ENCODE measurements at places on chromosomes 3 and 15.
A peak's percentile ranks its signal among the peaks of the same experiment; 100 is the strongest.

DNA sequence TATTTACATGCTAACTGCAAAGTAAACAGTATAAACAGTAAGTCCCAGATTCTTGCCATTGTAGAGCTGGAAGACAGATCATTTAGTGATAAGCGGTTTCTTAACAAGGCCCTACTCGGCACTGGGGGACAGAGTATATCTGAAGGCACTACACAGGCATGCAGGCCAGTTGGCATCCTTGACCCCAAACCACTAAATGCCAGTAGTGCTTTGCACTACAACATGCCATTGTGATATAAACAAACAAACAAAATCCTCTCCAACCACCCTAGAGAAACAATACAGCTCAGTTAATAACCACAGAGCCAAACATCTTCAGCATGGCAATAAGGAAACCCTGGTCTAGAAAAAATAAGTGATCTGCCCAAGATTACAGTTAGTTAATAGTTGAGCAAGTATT lies 5.3 kb downstream of the AQR start:
- DNase-seq, result no peak

GRCh38 chr15:98648654-98649471 lies 524 bp downstream of the IGF1R start:
- DNase-seq, result peak; percentile 58

GRCh38 chr3:29324180-29324651 lies 43.3 kb downstream of the RBMS3 start:
- DNase-seq, result no peak

GRCh38 chr3:156665291-156665690 lies 9.1 kb upstream of the TIPARP start:
- no peak for DNase-seq

DNA sequence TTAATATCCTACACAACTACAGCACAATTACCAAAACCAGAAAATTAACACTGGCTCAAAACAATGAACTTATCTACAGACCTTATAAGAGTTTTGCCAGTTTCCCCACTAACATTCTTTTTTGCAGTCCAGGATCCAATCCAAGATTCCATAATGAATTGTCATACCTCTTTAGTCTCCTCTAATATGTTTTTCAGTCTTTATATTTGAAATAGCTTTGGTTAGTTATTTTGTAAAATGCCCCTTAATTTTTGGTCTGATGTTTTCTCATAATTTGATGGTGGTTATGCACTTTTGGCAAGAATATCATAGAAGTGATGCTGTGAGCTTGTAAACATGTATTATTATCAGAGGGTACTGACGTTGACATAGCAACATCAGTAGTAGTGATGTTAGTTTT lies 124.3 kb downstream of the ISL2 start:
- no peak for DNase-seq

- no peak for DNase-seq
Observed at GRCh38 chr15:80773122-80773551, 6.0 kb upstream of the CEMIP start.

- DNase-seq, result no peak
Observed at GRCh38 chr3:173977747-173978146, 580.2 kb downstream of the NLGN1 start.

GRCh38 chr3:187939891-187940290 lies 194.6 kb upstream of the BCL6 start:
- no peak for DNase-seq

DNA sequence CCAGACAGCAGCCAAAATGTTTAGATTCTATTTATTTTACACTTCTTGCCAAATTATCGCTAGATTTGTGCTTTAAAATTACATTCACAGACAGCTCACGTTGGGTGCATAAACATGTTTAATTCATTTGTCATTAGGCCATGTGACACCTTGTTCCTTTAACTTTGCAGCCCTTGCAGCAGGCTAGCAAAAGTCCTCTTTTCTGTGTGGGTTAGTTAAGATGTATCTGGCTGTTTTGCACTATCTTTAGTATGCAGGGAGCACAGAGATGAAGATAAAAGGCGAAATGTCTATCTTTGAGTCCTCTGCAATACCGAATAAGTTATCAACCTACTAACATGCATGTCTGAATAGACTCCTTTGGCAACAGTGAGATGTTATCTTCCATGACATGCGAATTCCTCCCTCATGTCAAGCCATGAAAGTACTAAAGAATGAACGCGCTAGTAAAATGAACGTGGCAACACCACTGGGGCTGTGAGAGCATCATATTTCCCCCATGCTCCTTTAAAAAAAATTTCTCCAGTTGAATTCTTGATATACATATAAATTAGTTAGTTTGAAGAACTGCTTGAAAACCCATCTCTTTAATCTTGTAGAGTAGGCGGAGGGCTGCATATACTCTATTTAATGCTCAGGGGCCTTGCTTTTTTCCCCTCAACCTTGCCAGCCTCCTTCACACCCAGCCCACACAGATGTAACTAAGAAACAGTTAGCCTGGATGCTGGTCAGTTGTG lies 620.4 kb upstream of the NR2F2 start:
- no peak for DNase-seq

DNA sequence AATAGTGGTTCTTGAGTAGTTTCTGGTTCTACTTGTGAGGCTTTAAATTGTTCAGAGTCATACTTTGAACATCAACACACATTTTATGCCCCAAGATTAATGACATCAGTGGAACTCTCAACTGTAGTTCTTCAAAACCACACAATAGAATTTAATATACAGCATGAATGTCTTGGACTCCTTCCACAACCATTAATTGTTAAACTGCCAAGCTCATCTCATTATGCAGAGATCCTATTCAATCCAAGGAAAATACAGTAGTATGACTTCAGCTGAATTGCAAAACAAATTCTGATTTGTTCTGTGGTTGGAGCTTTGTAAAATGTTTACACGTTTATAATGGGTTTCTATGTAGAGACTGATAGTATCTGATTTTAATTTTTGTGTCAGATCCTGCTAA lies 199.2 kb upstream of the SLC2A2 start:
- no peak for DNase-seq

DNA sequence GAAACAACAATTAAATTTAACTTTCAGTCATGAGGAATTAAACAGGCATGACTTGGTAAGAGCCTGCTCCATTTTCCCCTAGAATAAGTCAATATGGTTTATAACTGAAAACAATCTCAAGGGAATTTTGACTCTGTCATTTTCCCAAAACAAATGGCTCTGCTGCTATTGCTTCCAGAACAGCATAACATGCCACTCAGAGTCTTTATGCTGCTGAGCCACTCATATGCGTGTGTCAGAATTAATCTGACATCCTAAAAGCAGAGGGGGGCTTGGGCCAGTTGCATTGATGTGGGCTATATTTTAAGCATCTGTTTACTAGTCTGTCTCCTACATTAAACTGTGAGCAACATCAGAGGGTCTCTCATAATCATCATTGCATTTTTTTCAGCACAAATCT lies 111.1 kb upstream of the ABI3BP start:
- no peak for DNase-seq

GRCh38 chr3:13497386-13497785 lies 17.3 kb downstream of the HDAC11 start:
- no peak for DNase-seq

GRCh38 chr15:28043691-28044091 lies 55.4 kb downstream of the OCA2 start:
- DNase-seq, result no peak

DNA sequence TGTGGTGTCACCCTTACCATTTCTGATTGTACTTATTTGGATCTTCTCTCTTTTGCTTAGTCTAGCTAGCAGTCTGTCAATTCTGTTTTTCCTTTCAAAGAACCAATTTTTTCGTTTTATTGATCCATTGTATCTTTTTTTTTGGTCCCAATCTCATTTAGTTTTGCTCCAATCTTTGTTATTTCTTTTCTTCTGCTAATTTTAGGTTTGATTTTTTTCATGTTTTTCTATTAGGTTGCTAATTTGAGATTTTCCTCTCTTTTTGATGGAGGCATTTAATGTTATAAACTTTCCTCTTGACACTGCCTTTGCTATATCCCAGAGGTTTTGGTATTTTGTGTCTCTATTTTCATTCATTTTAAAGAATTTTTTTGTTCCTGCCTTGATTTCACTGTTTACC lies 16.9 kb upstream of the FAM98B start:
- DNase-seq, result no peak

GRCh38 chr3:100815583-100815982 lies 106.3 kb downstream of the TFG start:
- no peak for DNase-seq

GRCh38 chr15:78363381-78363734 lies 23.2 kb downstream of the CRABP1 start:
- DNase-seq, result no peak

DNA sequence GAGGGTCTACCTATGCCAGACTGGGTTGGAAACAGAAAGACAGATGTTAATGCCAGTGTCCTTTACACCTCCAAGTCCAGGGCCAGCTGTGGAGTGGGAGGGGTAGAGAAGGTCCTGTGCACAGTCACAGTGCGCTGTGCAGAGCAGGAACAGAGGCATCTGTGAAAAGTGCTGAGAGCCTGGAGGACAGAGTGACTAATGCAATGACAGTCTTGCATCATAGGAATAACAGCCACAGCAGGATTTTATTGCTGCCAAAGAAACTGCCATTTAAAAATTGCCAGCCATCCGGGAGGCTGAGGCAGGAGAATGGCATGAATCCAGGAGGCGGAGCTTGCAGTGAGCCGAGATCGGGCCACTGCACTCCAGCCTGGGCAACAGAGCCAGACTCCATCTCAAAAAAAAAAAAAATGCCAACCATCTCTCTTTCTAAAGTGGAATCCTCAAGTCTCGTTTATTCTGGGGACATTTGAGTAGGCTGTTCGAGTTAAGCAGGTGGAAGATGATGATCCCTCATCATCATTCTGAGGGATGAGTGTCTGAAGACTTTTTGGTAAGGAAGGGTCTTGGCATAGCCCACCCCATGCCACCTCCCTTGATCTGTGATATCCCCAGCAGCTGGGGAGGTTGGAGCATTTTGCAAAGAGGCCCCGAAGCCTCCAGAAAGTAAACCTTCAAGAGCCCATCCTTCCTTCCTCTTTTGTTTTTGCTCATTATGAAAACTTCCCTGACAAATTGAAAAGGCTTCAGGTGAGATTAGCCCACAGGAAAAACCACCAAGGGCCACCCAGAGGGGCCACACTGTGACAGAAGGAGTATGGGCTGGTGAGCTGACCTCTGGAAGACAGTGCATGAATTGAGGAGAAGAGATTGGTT lies 7.7 kb downstream of the CCR2 start:
- DNase-seq, result no peak

GRCh38 chr15:98800437-98801233 lies 152.3 kb downstream of the IGF1R start:
- DNase-seq, result no peak

- DNase-seq, result no peak
Observed at GRCh38 chr3:30458376-30459171, 147.8 kb upstream of the TGFBR2 start.

- DNase-seq, result no peak
Observed at GRCh38 chr3:147119989-147120388, 286.4 kb downstream of the ZIC4 start.

DNA sequence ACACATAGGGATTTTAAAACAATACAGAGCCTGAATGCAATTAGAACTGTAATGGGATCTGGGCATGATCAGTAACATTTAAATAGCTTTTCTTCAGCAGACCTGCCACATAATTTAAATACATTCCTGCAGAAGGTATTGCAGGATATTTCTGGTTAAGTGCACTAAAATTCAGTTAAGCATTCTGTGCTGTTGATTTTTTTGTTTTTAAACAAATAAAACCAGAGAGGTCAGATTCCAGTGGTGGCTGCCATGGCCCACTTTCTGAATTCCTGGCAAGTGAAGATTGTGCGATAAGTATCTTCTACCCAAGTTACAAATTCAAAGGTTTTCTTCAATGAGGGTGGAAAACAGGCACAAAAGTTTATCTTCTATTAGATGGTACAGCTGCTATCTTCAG lies 98.7 kb downstream of the RAP2B start:
- no peak for DNase-seq

GRCh38 chr3:113132571-113132996 lies 78.8 kb upstream of the BOC start:
- DNase-seq, result no peak

DNA sequence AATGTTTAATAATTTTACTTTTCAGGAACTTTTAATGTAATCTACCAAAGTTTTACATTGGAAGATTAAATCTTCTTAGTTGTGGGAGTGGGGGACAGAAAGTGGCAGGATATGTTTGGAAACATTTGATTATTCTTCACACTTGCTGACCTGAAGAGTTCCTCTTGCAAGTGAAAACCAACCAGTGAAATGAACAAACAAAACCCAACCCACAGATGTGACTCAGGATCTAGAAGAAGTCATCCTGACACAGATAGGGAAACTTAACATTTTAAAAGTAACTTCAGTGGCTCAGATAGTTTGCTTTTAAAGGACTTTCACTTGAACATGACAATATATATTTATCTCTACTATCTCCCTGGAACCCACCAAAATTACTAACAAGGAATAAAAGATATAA lies 55.4 kb downstream of the ASTE1 start:
- DNase-seq, result no peak

DNA sequence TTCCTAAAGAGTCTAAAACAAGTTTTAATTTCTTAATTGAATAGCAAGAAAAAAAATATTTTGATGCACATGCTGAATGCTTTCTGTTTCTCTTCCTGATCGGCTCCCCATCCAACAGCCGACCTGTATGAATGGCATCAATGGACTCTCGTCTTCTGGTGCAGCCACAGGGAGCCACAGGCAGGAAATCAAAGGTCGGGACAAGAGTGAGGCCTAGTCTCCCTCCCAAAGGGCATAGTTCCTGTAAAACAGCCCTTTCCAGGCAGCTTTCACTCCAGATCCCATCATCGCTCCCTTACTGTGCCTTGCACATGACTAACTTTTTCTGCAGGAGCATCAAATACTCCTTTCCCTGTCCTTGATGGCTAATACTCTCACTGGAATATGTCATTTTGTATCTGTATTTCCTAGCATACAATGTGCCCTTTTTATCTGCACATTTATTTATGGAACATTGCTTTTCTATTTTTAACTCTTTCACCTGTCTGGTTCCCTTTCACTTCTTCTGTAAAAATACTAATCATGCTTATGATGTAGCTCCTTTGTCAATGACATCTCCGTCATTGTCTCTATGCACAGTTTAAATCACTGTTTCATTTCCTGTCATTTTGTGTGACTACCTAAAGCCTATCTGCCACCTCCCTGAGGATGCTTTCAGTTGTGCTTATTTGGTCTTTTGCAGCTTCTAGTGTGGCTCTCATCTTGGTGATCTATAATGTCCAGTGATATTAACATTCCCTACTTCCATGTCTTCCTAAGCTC lies 326.2 kb downstream of the CTNNB1 start:
- no peak for DNase-seq

GRCh38 chr3:96813820-96814650 lies at the start of gene EPHA6:
TSS of gene EPHA6 (plus strand) at chr3:96814594.
- peak; percentile 21 for DNase-seq

DNA sequence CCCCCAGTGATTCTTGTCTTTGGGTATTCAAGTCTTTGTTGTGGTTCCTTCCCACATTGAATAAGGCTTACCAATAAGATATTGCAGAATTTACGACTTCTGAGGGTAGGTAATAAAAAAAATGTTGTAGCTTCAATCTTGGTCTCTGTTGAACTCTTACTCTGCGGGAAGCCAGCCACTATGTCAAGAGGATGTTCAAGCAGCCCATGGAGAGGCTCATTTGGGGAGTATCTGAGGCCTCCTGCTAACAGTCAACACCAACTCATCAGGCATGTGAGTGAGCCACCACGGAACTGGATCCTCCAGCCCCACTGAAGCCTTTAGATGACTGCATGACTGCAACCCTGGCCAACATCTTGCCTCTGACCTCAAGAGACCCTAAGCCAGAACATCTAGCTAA lies 3.2 kb upstream of the TBC1D23 start:
- DNase-seq, result peak; percentile 17

- no peak for DNase-seq
Observed at GRCh38 chr3:159837725-159838124, 150.9 kb upstream of the IL12A start.

Measured in activated CD4-positive, alpha-beta T cell treated with anti-CD3 and anti-CD28 coated beads for 48 hours (primary cell).